ENCODE measurements at places on chromosomes 2 and 18. TPM values are rescaled to one million over a fixed set of nuclear protein-coding genes. Genes with fewer than 3 reads are reported as not detected.
A peak's percentile ranks its signal among the peaks of the same experiment; 100 is the strongest.

GRCh38 chr18:49277395-49278036 lies 182.9 kb downstream of the DYM start:
- no peak overlapping the region for H3K4me3 ChIP-seq
- H3K4me1 ChIP-seq: no peaks in the 10 kb centered on the region
- H3K27ac ChIP-seq: no peak overlapping the region
- H3K36me3 ChIP-seq: peaks cover 12% of the 10 kb centered on the region
- no peak for DNase-seq

- peaks cover 11% of the 10 kb centered on the region for H3K36me3 ChIP-seq
- peak overlapping the region; percentile 90 for H3K4me3 ChIP-seq
- H3K27me3 ChIP-seq: no peaks in the 10 kb centered on the region
- DNase-seq: peak; percentile 87
- peak overlapping the region; percentile 95 for H3K27ac ChIP-seq
- peaks cover 37% of the 10 kb centered on the region for H3K4me1 ChIP-seq
Observed at GRCh38 chr2:28391564-28392296, 928 bp upstream of the FOSL2 start.

GRCh38 chr2:10196110-10196892 lies 73.8 kb downstream of the RRM2 start:
- no peak overlapping the region for H3K27ac ChIP-seq
- no peaks in the 10 kb centered on the region for H3K4me1 ChIP-seq
- DNase-seq: no peak
- H3K27me3 ChIP-seq: no peaks in the 10 kb centered on the region

Gene MROH2A
- total RNA-seq: not detected

Gene COBLL1
- total RNA-seq: 0.23 TPM

Gene GREB1
- total RNA-seq: 2.2 TPM

DNA sequence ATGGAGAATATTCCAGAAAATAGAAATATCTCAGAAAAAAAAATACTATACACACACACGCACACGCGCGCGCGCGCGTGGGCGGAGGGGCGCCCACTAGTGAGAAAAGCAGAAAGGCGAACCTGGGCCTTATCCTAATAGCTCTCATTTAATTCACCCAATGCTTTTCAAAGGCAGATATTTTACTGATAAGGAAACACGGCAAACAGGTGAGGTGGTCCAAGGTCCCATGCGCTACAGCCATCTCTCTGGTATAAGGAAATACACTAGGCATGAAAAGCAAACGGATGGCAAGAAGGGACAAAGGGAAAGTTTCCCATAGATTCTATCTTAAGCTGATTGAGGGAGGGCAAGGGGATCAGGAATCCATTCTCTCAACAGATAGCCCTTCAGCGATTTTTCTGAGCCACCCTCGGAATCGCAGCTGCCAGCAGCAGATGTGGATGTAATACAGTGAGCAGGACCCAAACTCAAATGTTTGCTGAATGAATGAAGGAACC lies 136.7 kb downstream of the TMEM247 start:
- no peaks in the 10 kb centered on the region for H3K27me3 ChIP-seq
- peak overlapping the region; percentile 89 for H3K4me3 ChIP-seq
- peaks cover 5% of the 10 kb centered on the region for H3K36me3 ChIP-seq
- peak; percentile 27 for DNase-seq
- peak overlapping the region; percentile 98 for H3K27ac ChIP-seq

DNA sequence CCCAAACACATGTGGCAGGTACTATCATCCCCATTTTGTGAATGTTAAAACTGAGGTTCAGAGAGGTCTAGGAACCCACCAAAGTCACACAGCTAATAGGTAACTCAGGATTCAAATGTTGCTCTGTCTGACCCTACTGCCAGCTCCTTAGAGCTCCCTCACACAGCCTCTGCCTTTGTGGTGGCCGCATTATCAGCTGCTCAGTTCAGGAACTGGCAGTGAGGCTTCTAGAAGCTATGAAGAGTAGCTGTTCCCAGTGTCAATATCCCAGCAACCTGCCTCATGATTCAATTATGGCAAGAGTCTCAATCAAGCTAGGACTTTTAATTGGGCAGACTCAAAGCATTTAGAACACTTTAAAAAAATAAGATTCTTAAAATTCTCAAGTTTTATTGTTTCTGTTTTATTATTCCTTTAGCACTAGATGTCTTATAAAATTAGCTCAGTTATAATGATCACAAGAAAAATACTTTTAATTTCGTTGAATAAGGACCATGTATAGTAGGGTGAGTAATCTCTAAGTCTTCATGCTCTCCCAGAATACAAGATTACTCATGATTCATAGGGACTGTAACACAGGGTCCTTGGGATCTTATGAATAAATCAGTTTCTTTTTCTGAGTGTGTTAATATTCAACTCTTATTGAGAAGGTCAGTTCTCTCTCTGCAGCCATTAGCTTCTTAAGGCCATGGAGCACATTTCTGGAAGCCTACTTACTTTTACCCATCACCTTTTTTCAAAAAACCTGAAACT lies 342.7 kb downstream of the RND3 start:
- no peak for DNase-seq
- peaks cover 3% of the 10 kb centered on the region for H3K36me3 ChIP-seq
- H3K4me1 ChIP-seq: no peaks in the 10 kb centered on the region
- H3K27me3 ChIP-seq: no peaks in the 10 kb centered on the region
- H3K4me3 ChIP-seq: no peak overlapping the region
- no peak overlapping the region for H3K27ac ChIP-seq

Gene TMEM163
- 0.12 TPM for total RNA-seq

DNA sequence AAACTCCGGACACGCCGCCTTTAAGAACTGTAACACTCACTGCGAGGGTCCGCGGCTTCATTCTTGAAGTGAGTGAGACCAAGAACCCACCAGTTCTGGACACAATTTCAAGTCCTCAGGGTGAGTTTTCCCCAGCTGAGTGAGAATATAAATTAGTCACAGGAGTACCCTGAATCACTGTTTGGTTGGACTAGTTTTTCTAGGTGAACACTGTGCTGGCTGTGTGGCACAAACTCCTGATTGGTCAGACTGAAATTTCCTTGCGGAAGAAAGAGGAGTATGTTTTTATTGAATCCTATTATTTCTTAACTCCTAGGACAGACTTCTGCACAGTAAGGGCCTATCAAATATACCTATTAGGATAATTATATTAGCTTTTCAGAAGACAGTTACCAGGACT lies 288.1 kb upstream of the UBE2E3 start:
- H3K4me1 ChIP-seq: no peaks in the 10 kb centered on the region
- H3K4me3 ChIP-seq: no peak overlapping the region
- no peaks in the 10 kb centered on the region for H3K27me3 ChIP-seq
- DNase-seq: no peak

DNA sequence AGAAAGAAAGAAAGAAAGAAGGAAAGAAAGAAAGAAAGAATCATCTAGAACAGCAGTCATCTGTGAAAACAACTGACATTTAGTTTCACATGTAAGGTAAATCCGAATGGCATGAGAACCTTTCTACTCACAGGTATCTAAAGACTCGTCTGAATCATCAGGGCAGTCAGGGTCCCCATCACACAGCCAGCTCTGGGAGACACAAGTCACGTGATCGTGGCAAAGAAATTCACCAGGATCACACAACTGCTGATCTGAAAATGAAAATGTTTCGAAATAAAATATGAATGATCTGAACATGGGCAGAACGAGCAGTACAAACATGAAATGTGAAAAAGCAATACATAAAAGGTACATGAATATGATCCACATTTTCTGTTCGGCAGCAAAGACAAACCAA lies 320.7 kb downstream of the LRP1B start:
- no peaks in the 10 kb centered on the region for H3K27me3 ChIP-seq
- no peaks in the 10 kb centered on the region for H3K4me1 ChIP-seq
- no peak overlapping the region for H3K27ac ChIP-seq

- no peak for DNase-seq
- no peaks in the 10 kb centered on the region for H3K4me1 ChIP-seq
- H3K27ac ChIP-seq: no peak overlapping the region
- H3K4me3 ChIP-seq: no peak overlapping the region
Observed at GRCh38 chr2:41966431-41966893, 81.4 kb upstream of the PKDCC start.

GRCh38 chr18:5295231-5295920 lies at the start of gene ZBTB14:
Gene ZBTB14, minus strand, starts transcription at chr18:5295726. Its CDS starts 2,480 bp downstream, at chr18:5293246.
- H3K4me1 ChIP-seq: peaks cover 31% of the 10 kb centered on the region
- H3K27ac ChIP-seq: peak within 1 kb of the TSS; percentile 91
- peak within 1 kb of the TSS; percentile 98 for H3K4me3 ChIP-seq

Gene INHA
- total RNA-seq: not detected

Gene BUB1
- 80.8 TPM for total RNA-seq

GRCh38 chr2:224017957-224018356 lies 21.1 kb downstream of the SERPINE2 start:
- no peak overlapping the region for H3K4me3 ChIP-seq
- no peak for DNase-seq
- H3K36me3 ChIP-seq: peaks cover 2% of the 10 kb centered on the region
- H3K27ac ChIP-seq: no peak overlapping the region
- no peaks in the 10 kb centered on the region for H3K27me3 ChIP-seq

DNA sequence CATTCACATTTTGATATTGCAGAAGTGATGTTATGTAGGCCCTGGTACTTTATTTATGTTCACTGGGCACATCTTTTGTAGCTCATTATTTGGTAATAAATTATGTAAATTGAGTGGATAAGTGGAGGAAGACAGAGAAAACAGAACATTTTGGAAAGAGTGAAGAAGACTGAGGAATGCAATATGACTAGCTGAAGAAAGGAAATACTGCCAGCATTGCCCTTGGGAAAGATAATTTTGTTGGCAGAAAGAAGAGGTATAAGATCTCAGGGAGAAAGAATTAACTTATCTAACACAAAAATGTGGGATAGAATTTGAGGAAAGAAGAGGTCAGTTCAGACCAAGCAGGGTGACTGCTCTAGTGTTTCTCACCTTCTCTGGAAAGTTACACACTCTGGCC lies 118.8 kb downstream of the TTC27 start:
- DNase-seq: no peak
- H3K27ac ChIP-seq: no peak overlapping the region
- peaks cover 32% of the 10 kb centered on the region for H3K36me3 ChIP-seq
- peaks cover 5% of the 10 kb centered on the region for H3K4me1 ChIP-seq
- no peak overlapping the region for H3K4me3 ChIP-seq

Gene HNRNPLL
- total RNA-seq: 80.7 TPM

- H3K27ac ChIP-seq: no peak overlapping the region
- no peaks in the 10 kb centered on the region for H3K36me3 ChIP-seq
- H3K27me3 ChIP-seq: peaks cover 31% of the 10 kb centered on the region
- H3K4me1 ChIP-seq: peaks cover 12% of the 10 kb centered on the region
Observed at GRCh38 chr2:9095226-9095625, 91.7 kb upstream of the MBOAT2 start.

Gene ITGA6
- total RNA-seq: 7.0 TPM

DNA sequence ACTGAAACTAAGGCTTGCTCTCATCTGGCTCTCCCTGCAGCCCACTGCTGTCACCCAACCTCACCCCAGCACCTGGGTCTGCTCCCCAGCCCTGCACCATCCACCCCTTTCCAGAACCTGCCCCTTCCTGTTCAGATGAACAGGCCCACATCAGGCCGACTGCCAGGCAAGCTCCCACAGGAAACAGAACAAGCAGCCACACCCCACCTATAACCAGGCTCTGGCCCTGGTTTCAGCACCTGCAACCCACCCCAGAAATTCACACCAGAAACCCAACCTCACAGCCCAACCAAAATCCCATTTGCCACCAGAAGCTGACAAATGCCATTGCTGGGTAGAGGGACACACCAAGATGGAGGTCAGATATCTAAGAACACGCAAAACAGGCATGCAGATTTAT lies 159.2 kb upstream of the ID2 start:
- H3K4me1 ChIP-seq: peaks cover 64% of the 10 kb centered on the region
- no peaks in the 10 kb centered on the region for H3K27me3 ChIP-seq
- no peak overlapping the region for H3K4me3 ChIP-seq
- no peak for DNase-seq
- H3K27ac ChIP-seq: peak overlapping the region; percentile 4
- H3K36me3 ChIP-seq: no peaks in the 10 kb centered on the region

DNA sequence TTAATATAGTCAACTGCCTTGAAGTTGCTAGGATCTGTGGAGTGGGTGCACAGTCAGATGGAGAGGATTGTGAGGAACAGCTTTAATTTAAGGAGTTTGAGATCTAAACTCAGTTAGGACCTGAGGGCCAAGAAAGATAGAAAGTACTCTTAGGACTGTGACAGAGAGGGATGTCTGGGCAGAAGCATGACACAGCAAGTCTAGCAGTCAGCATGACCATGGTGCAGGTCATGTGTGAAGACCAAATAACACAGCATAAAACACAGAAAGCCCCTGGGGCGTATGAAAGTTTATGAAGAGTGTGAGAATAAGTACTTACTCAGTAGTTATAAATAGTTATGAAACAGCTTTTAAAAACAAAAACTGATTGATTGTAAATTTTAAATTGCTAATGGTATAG lies 107.2 kb downstream of the GALNT1 start:
- no peak overlapping the region for H3K27ac ChIP-seq
- no peaks in the 10 kb centered on the region for H3K27me3 ChIP-seq
- H3K4me1 ChIP-seq: no peaks in the 10 kb centered on the region
- H3K4me3 ChIP-seq: no peak overlapping the region
- peaks cover 2% of the 10 kb centered on the region for H3K36me3 ChIP-seq

Gene SCTR
- total RNA-seq: not detected

DNA sequence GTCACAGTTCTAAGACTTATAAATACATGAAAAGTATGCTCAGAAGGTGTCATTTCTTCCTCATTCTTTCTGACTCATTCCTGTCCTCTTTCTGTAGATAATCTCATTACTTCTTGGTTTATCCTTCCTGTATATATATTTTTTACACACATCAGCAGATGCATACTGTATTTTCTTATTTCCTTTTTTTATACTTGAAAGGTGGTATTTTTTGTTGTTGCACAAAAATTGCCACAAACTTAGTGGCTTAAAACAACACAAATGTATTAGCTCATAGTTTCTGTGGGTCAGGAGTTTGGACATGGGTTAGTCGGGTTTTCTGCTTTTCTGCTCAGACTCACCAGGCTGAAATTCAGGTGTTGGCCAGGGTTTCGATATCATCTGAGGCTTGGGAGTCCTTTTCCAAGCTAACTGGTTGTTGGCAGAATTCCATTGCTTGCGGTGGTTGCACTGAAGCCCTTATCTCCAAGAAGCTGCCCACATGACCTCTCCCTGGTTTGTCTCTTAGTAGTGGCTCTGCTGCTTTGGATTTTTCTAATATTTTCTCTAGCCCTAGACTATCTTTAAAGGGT lies 162.6 kb downstream of the FMNL2 start:
- H3K27me3 ChIP-seq: peaks cover 14% of the 10 kb centered on the region
- H3K4me3 ChIP-seq: no peak overlapping the region
- no peak for DNase-seq
- no peak overlapping the region for H3K27ac ChIP-seq

- DNase-seq: no peak
- H3K27me3 ChIP-seq: no peaks in the 10 kb centered on the region
- no peak overlapping the region for H3K4me3 ChIP-seq
- peaks cover 23% of the 10 kb centered on the region for H3K4me1 ChIP-seq
- peaks cover 18% of the 10 kb centered on the region for H3K36me3 ChIP-seq
Observed at GRCh38 chr2:7653617-7654016, 736.4 kb downstream of the RNF144A start.

All from activated T-cell treated with anti-CD3 and anti-CD28 coated beads, Interleukin-2, amount 50 U/mL, for 72 hours (primary cell).